ENCODE measurements at places on chromosomes 16 and 17.

GRCh38 chr16:24382762-24383407, 126.8 kb downstream of the CACNG3 start:
- DNase-seq = no peak

DNA sequence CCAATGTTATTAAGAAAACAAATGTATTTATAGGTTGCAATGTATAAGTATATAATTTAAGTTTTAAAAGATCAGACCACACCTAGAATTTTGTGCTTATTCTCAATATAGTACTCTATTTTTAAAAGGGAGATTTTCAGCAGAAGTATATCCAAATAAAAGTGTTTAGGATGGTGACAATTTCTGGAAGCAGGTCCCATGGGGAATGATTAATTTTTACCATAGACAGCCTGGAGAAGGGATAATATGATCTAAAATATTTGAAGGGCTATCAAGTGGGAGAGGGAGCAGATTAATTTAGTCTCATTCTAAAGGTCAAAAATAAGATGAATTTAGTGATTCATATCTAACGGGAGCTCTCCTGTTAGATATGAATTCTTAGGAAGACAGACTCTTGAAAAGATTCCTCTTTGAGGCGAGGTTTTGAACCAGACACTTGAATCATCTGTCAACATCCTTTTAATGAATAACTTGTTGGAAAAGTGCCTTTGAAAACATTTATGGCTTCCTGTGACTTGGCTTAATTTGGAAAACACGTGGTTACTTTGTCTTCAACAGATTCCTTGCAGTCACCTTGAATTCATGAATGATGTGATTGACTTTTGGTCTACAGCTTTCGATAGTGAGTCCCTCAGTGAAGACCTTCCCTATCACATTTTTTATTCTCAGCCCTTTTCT, 29.3 kb upstream of the SMIM36 start:
- DNase-seq = no peak

GRCh38 chr17:2218426-2218825, 85.2 kb downstream of the SMG6 start:
- DNase-seq = no peak

GRCh38 chr17:381941-382643, 29.5 kb upstream of the RPH3AL start:
- no peak for DNase-seq

- DNase-seq = no peak
These were observed 15.7 kb downstream of the C16orf74 start for GRCh38 chr16:85735225-85735635.

DNA sequence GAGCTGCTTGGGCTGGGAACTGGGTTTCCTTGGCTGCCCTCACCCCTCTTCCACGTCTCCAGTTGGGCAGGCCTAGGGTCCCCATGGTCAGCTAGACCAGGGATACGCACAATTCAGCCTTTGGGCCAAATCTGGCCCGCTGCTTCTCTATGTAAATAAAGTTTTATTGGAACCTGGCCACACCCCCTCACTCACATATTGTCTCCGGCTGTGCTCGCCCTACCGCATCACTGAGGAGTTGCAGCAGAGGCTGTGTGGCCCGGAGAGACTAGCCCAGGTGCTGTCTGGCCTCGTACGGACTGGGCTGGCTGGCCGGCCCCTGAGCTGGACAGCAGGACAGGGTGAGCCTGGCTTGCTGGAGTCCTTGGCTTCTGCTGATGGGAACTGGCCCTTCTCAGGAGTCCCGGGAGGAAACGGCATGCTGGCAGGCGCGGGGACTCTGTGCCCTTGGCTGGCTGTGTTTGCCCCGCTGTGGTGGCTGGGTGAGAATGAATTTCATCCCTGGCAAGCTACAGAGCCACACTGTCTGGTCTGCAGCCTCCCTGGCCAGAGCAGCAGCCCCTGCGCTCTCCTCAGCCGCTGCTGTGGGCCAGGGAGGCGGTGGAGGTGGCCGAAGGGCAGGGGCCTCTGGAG, 82.0 kb downstream of the ENGASE start:
- DNase-seq = no peak

- DNase-seq = no peak
These were observed 1.1 kb upstream of the RAPGEFL1 start for GRCh38 chr17:40175928-40176753.

DNA sequence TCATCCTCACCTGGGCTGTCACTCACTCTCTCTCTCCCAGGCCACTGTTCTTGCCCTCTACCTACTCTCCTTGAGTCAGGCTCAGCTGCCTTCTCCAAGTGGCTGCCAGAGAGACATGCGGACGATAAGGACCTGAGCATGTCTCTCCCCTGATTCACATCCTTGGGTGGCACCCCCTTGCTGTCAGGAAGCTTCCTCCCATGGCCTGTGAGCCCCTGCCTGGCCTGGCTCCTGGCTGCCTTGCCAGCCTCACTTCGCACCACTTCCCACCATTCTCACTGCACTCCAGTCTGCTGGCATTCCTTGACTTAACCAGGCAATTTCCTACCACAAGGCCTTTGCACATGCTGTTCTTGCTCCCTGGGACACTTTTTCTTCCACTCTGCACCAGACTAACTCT, 2.7 kb upstream of the ALDH3A1 start:
- no peak for DNase-seq

- DNase-seq = no peak
These were observed 7.3 kb downstream of the RPS15A start for GRCh38 chr16:18782697-18783429.

DNA sequence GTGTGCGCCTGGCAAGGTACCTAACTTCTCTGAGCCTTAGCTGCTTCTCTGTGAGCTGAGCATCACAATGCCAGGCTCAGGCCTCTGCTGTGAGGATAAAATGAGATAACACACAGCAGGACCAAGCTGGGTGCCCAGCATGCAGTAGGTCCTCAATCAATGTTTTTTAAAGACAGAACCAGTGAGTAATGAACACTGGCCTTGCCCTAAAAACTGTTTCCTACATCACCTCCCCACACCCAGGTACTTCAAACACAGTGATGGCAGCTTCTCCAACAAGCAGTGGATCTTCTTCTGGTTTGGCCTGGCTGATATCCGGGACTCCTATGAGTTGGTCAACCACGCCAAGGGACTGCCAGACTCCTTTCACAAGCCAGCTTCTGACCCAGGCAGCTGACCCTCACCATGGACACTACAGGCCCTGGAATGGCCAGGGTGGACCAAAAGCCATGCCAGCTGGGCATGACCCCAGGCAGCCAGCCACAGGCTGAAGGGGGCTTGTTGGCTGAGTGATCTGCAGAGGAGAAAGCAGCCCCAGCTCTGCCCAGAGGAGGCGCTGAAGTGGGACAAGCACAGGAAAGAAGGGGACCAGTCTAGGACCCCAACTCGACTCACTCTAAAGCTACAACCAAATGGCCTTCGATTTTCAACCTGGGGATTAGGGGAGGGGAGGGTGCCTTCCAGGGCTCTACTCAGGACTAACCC, 3.9 kb downstream of the NAGS start:
- no peak for DNase-seq

DNA sequence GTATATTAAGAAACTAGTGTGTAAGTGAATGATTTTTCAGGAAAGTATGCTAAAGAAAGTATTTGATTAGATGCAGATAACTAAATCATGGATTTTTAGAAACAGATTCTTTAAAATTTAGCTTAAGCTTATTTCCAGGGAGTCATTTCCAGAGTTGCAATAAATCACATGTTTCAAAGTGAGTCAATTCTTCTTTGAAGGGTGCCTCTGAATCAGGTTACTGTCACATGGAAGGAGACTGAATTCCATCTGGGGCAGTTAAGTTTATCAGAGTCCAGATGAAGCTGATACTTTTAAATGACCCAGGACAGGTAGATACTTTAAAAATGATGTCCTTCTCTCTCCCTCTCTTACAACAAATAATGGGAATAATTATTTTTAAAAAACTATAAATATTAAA, 5.0 kb downstream of the MFSD11 start:
- no peak for DNase-seq

DNA sequence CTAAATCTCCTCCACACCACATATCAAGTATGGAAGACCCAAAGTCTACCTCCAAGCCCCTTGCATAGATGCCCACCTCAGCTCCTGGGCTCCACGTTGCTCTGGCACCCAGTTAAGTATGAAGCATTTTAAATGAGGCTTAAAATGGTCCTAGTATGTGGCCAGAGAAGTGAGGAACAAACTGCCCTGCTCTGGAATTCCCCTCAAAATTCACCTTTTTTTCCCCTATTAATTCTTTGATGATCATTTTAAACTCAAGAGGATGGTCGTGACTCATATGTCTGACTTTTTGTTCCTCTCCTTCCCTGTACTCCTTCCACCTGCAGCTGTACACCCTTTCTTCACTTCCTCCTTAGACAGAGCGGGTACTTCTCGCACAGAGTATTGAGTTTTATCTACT, 234.5 kb upstream of the MYOCD start:
- no peak for DNase-seq

GRCh38 chr16:993731-994130, 12.2 kb downstream of the SOX8 start:
- no peak for DNase-seq

- DNase-seq = no peak
These were observed 131.4 kb upstream of the FOXF1 start for GRCh38 chr16:86378831-86379504.

DNA sequence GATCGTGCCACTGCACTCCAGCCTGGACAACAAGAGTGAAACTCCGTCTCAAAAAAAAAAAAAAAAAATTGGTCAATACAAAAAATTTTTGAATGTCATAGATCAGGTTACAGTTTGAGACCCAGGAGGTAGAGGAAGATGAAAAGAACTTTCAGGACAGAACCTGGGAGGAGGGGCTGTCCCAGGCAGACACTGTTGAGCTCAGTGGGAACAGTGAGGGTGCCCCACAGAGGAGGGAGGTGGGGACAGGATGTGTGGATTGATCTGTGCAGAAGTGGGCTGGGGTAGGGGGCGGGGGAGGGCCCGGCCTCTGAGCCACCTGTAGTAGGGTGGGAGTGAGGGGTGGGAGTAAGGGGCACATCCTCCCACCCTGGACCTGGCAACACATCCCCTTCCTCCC, 58.3 kb downstream of the PRMT7 start:
- no peak for DNase-seq

DNA sequence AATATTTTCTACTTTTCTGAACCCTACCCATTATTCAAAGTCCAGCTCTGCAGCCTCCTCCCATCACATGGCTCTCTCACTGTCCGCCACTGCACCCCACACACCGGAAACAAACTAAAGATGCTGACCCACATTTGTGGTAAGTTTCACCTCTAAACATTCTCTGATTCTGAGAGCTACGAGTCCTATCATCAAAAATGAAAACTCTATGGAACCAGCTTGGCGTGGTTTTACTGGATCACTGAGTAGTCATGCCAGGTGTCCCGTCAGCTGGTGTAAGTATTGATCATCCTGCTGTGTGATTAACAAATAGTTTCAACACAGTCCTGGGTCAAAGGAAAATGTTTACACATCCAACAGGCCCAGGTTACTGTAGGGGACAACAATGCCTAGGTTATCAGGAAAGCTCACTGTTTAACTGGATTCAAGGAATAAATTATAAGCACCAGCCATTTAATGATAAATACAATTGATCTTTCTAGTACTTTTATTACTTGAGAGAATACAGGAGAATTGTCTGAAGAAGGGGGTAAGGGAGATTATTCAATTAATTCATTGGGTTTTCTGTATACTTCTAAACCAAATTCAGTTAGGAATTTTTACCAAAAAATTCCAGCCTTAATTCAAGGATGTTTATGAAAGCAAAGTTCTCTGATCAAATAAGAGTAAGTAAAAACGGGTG, 33.9 kb downstream of the CYTH1 start:
- DNase-seq = no peak

- DNase-seq = no peak
These were observed 58.2 kb downstream of the TANC2 start for GRCh38 chr17:63024201-63024600.

DNA sequence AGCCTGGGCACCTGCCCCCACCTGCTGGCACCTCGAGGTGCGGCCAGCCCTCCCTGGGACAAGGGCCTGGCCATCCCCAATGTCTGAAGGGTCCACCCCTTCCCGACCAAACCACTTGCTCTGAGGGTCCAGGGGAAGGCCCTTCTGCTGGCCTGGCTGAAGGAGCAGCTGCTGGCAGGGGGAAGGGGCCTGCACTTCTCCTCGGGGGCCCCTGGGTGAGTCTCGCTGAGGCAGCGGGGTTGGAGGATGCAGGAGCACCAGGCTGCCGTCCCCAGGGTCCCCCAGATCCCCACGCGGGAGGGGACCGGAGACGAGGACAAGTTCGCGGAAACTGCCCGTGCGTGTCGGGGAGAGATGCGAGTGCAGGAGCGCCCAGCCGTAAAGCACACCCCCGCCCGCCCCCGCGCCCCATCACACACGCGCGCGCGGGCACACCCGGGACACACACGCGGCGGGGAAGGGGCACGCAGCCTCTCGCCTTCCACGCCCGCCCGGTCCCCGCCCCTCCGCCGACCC, 725 bp upstream of the CACNA1H start:
- DNase-seq = peak; percentile 48

GRCh38 chr16:4264546-4264945, 8.3 kb downstream of the TFAP4 start:
- DNase-seq = no peak

GRCh38 chr16:22683730-22684573, 130.0 kb upstream of the HS3ST2 start:
- no peak for DNase-seq

DNA sequence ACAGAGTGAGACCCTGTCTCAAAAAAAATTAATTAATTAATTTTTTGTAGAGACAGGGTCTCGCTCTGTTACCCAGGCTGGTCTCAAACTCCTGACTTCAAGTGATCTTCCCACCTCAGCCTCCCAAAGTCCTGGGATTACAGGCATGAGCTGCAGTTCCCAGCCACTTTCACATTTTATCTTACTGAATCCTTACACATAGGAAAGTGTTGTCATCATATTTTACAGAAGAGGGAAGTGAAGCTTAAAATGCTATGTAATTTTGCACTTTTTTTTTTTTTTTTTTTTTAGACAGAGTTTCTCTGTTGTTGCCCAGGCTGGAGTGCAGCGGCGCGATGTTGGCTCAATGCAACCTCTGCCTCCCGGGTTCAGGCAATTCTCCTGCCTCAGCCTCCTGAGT, 21.1 kb upstream of the ZNF629 start:
- DNase-seq = no peak

- DNase-seq = no peak
These were observed 2.7 kb downstream of the GDPD3 start for GRCh38 chr16:30110661-30111060.

GRCh38 chr16:67537636-67538591, 9.3 kb downstream of the RIPOR1 start:
- no peak for DNase-seq
